ENCODE measurements at places on chromosomes 7 and 10. TPM values are rescaled to one million over a fixed set of nuclear protein-coding genes. Genes with fewer than 3 reads are reported as not detected.

DNA sequence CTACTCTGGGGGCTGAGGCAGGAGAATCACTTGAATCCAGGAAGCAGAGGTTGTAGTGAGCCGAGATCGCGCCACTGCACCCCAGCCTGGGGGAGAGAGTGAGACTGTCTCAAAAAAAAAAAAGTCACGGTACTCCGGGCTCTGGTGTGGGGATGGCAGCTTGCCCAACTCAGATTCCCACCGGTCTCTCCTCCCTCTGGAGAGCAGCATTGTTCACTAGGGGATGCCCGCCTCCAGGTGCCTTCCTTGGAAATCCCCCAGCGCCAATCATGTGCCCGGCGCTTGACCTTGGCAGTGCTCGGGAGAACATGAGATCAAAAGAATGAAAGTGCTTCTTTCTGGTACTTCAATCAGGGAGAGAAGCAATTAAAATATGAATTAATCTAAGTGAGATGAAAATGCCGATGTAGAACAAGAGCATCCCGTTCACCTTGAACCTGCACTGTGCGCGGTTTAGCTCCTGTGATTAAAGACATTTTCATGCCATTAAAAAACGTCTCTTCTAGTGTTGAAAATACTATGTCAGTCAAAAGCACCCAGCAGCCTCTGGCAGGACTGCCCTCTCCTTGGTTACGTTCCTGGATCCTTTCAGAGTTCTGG, 1127.3 kb upstream of the AUTS2 start:
- no peak overlapping the region for H3K4me3 ChIP-seq
- H3K36me3 ChIP-seq = no peaks in the 10 kb centered on the region
- no peak for DNase-seq
- H3K4me1 ChIP-seq = no peaks in the 10 kb centered on the region
- no peak overlapping the region for H3K27ac ChIP-seq
- H3K27me3 ChIP-seq = no peaks in the 10 kb centered on the region

CPVL gene
- 16.6 TPM for total RNA-seq

IDI2 gene
- 0.18 TPM for total RNA-seq

MNX1 gene
- 1.4 TPM for total RNA-seq

PDLIM1 gene
- total RNA-seq = 61.4 TPM

All from lung (tissue), 17 donors.